Dermis microvascular lymphatic vessel endothelial cell (primary cell): ENCODE measurements at places on chromosomes 5 and 9. TPM values are rescaled to one million over a fixed set of nuclear protein-coding genes. Genes with fewer than 3 reads are reported as not detected.
A peak's percentile ranks its signal among the peaks of the same experiment; 100 is the strongest.

Gene TAF11L5
- not detected in 2 replicates for total RNA-seq

Gene CIZ1
- 11.7 and 18.3 TPM in 2 replicates for total RNA-seq

Gene EDIL3
- under 0.01 TPM in 2 replicates for total RNA-seq

Gene ZDHHC11
- 0.26 and 1.5 TPM in 2 replicates for total RNA-seq

Gene MACIR
- 4.0 and 5.1 TPM in 2 replicates for total RNA-seq

Gene ANKRD55
- 3.7 and 4.0 TPM in 2 replicates for total RNA-seq

Gene ARHGEF39
- total RNA-seq, result 0.51 and 1.0 TPM in 2 replicates

Gene ZCCHC10
- total RNA-seq, result 12.3 and 15.2 TPM in 2 replicates

Gene SGCD
- 0.64 and 6.2 TPM in 2 replicates for total RNA-seq

DNA sequence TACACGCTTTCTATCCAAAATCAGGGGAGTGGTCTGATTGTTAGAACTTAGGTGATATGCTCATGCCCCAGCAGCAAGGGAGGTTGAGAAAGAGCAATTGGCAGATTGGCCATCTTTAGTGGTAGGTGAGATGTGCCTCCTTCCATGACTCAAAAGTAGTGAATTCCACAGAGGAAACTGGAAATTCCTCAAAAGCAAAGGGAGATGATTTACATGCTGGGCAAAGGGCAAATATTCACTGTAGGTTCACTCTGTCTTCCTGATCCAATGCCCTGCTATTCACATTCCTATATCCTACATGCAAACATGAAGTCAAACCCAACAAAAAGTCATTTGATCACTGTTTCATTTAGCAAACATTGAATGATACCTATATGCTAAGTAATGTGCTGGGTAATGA lies 130.1 kb upstream of the ZNF608 start:
- DNase-seq, result no peak

- peak; percentile 2 for DNase-seq
Measured at GRCh38 chr9:19967216-19967887, 178.5 kb upstream of the SLC24A2 start.

DNA sequence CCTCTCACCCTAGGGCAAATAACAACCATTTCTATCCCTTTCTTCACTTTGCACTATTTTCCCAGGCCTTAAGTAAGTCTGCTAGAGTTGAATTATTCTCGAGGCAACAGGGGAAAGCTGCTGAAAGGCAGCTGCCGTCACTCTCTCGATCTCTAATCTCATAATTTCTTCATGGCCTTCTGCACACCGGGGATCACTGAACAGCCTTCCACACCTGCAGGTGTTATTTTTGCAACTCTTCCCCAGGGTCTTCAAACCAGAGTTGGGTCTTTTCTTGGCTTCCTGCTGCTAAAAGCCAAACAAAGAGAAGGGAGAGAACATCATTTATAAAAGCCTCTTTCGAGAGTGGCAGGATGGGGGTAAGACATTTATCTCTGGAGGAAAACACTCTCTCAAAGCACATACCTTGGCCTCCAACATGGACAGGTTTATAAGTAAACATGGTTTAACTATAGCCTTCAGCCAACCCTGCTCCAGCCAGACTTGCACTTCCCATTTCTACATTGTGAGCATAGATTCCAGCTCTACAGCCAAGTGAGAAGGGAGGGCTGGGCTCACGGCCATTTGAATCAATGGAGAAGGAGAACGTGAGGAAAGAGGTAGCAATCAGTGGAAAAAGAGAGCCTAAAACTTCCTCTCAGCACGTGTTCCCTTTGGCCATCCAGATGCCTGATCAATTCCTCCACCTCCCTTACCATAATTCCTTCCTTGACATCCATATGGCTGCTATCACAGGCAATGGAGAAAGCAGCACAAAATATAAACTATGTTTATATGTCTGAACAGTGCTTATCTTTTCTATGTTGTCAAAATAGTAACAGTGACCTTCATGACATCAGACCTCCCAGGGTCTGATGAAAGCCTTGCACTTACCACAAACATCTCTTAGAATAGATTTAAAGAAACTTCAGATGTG lies 464.9 kb downstream of the TLE1 start:
- no peak for DNase-seq

DNA sequence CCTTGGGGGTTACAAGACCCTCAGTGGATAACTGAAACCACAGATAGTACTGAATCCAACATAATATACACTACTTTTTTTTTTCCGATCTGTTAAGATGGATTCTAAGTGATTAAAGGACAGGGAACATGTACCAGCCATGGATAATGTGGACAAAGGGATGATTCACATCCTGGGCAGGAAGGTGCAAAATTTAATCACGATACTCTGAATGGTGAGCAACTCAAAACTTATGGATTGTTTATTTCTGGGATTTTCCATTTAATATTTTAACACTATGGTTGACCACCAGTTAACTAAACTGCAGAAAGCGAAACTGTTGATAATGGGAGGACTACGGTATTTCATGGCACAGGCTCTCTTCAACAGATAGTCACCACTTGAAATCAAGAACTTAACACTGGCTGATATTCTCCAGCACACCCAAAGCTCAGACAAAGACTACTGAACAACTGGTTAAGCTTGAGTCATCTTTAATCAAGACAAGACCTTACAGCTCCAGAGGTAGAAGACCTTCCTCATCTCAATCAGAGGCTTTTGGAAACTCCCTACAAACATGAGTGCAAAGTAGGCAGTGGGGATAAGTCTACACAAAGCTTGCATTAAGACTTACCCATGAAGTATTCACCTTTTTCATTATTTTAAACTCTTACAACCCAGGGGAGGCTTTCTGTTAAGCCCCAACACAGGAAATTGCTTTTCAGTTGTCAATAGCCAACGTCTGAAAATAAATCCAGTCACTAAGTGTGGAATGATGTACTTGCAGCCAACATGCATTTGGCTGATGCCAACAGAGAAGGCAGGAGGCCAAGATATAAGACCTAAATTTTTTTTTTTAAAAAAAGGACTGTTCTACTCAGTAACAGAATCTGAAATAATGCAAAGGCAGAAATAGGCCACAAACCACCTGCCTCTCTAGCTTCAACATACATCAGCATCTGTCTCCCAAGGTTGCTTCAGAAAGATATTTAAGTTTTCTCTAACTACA lies 78.7 kb downstream of the ELAVL2 start:
- DNase-seq, result no peak

DNA sequence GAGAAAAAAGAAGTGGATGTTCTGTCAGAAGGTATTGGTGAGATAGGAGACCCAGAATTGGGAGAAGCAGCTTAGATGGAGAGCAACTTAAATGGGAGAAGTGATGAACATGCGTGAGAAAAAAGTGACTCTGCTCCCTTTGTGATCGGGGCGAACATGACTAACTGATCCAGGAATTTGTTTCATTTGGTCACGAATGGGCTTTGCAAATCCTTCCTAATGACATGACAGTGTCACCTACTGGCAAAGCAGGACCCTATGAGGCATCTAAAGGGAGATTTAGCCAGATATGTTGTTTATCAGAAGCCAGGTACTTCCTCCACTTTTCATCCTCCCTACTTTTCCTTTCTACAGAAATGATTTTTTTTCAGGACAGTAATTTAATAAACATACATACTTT lies 787.4 kb upstream of the RGMB start:
- peak; percentile 15 for DNase-seq

DNA sequence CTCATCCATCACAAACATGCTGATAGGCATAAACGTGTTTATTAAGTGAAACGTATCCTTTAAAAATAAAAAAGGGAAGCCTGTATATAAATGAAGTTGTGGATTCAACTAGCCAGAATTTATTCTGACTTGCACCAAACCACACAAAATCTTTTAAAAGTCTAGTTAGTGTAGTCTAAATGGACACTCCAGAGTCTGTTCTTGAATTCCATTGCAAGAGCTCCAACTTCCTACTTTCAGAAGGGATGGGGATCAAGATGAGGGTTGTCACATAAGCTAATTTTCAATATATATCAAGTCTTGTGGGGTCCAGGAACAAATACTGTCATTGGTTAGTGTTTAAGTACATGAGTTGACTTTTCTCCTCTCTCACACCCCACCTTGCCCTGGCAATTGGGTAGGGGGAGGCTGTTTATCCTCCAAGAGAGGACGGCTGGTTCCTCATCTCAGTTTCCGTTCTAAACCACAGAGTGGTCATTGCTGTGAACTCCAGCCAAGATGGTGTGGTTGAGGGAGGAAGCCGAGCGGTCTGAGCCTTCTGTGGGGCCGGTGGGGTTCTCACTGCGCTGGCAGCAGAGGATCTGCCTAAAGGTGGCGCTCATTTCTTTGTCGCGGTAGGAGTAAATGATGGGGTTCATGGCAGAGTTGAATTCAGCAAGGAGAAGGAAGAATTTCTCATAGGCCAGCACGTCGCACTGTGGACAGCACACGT lies 163.2 kb downstream of the LPAR1 start:
- DNase-seq, result no peak

GRCh38 chr9:134389642-134390041 lies 63.4 kb downstream of the RXRA start:
- DNase-seq, result no peak
